ENCODE measurements at places on chromosomes 11 and 22.

- DNase-seq: no peak
Measured at GRCh38 chr11:111438846-111439520, 59.9 kb upstream of the POU2AF1 start.

GRCh38 chr22:30004694-30005093, 75.6 kb upstream of the HORMAD2 start:
- DNase-seq: no peak

DNA sequence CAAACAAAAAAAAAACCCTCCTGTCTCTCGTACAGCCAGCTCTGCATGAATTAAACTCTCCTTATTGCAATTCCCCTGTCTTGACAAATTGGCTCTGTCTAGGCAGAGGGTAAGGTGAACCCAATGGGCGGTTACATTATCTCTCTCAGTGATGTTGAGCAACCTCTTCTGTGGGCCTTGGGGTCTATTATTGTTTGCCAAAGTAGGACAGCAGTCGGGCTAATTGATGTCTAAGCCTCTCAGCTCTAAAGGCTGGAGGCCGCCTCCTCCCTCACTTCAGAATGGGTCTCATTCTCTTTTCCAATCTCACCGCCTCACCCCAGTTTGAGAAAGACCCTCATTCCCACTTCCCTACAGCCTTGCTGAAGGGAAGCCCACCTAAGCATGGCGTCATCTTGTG, 1.3 kb upstream of the SLC25A45 start:
- no peak for DNase-seq

DNA sequence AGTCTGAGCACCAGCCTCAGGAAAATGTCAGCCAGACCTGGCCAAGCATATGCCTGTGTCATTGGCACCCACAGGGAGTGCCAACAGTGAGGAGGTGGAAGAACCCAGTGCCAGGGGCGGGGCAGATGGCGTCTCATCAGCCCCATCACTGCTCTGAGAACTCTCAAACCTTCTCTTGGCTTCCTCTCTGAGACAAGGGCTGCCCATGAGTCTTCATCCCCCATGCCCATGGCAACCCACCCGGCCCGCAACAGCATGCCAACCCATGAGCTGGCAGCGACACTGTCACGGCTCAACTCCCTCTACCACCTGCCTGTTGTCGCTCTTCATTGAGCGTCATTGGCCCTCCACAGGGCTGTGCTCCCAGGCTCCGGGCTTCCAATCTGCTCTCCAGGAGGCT, 340.5 kb downstream of the BUD13 start:
- no peak for DNase-seq

- DNase-seq: no peak
Measured at GRCh38 chr22:40759294-40759840, 59.8 kb downstream of the SLC25A17 start.

GRCh38 chr11:1546536-1547466, 25.3 kb downstream of the DUSP8 start:
- peak; percentile 26 for DNase-seq

DNA sequence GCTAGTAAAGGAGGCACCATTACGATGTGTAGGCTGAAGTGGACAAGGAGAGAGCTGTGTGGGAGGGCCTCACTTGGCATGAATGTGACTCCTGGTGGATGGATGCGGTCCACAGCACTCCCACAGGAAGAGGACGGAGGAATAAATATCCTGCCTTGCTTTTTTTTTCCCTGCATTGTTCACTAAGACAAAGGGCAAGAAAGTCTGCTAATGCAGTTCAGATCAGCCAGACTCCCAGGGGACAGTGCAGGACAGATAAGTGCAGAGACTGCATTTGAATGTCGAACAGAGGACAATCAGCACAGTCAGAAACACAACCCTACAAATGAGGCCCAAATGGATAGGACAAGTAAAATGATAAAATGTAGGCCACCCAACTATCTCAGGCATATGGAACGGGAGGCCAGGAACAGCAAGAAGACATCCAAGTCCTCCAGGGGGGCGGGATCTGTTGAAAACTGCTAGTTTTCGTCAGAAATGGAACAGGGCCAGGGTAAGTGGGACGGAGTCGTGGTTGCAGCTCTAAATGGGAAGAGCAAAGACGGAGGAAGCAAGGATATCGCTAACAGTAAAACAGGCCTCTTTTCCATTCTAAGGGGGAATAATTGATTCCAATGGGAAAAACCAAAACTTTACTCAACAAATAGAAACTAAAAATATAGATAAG, 25.2 kb upstream of the OR8B8 start:
- no peak for DNase-seq

DNA sequence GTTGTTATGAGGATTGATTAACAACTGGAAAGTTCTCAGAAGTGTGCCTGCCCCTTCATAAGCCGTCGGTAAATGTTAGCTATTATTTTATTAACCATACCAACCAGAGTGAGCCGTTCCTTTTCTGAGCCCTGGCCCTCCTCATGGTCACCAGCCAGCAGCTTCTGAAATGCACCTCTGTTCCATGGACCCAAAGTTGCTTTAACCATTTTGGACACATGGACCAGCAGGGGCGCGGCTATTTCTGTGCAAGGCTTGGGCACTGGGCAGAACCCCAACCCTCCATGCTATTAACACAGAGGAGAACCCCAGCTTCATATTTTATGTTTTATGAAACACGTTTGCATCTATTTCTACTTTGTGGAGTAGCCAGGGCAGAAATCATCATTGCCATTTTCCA, 18.6 kb upstream of the SCGB1A1 start:
- DNase-seq: no peak

DNA sequence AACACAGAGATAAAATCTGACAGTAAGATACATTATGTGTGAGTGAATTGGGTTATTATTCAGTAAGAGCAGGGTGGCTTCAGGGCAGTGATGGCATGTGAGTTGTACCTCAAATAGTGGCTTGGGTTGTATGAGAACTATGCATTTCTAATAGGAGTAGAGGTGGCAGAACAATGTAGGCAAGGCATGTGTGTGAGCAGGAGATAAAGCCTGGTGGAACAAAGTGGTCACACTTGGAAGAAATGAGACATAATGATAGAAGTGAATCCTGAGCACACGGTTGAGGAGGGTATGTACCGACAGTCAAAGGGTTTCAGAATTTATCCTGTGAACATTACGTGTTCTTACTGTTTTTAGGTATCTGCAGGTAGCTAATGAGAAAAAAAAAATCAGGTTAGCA, 159.3 kb downstream of the CASP12 start:
- no peak for DNase-seq

DNA sequence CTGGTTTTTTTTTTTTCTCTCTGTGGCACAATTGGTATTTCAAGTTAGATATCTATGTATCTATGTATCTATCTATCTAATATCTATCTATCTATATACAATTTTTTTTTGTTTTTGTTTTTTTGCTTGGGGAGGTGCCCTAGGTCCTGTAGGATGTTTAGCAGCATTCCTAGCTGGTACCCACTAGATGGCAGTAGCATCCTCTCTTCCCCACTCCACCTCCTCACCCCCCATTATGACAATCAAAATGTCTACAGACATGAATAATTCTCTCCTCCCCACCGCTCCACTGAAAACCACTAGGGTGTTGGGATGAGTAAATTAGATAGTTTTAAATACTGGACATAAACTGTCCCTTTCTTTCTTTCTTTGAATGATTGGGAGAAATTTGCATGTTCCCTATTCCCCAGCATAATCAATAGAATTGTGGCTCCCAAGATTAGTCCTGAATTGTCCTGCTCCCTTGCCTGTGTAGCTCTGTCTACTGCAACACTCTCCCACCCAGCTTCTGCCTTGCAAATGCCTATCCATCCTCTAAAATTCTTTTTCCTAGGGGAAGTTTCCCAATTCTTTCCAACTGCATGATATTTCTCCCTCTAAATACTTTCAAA, 1152.4 kb downstream of the LRRC4C start:
- no peak for DNase-seq

- no peak for DNase-seq
Measured at GRCh38 chr11:110160437-110160836, 67.2 kb downstream of the ZC3H12C start.

DNA sequence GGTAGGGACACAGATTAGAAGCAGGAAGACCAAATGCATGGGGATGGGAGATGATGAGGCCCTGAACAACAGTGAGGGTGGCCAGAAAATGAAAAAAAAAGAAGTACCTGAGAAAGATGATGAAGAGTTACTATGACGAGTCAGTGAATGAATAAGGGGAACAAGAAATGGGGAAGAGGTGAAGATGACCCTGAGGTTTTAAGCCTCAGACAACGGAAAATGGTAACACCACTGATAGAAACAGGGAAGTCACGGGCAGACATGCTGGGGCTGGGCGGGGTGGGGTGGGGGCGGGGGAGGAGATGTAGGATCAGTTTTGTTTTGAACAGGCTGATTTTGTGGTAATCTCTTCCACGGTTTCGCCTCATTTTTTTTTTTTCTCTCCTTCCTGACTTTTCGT, 205.1 kb upstream of the CADM1 start:
- no peak for DNase-seq

GRCh38 chr11:89147229-89147628, 30.4 kb upstream of the TYR start:
- DNase-seq: no peak

- DNase-seq: no peak
Measured at GRCh38 chr11:61775606-61776554, 16.5 kb downstream of the TMEM258 start.

- no peak for DNase-seq
Measured at GRCh38 chr11:75159151-75159953, 8.4 kb downstream of the SLCO2B1 start.

DNA sequence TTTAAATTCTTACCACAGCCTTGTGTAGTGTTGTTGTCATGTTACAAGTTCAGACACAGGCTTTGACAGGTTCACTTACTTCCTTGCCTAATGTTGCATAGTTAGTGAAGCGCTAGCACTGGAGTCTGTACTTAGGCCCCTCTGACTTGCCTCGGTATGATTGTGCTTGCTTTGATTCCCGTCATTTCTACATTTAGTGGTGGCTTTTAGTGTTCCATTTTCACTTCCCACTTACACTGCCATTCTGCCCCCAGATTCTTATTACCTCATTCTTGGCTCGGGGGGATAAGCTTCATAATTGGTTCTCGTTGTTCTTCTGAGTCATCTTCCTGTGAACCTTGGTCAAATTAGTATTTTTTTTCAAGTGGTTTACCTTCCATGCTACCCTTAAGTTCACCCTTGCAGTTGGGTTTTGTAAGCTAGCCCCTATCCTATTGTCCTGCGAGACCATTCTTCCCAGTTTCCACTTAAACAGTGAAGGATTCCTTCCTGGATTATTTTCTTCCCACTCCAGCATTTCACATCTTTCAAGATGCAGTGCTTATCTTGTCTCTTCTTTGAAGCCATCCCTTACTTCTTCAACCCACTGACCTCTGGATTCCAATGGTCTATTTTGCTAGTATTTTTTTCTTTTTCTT, 68.7 kb downstream of the DDX10 start:
- DNase-seq: peak; percentile 1
